ENCODE measurements at places on chromosomes 13 and 19. TPM values are rescaled to one million over a fixed set of nuclear protein-coding genes. Genes with fewer than 3 reads are reported as not detected.

DNA sequence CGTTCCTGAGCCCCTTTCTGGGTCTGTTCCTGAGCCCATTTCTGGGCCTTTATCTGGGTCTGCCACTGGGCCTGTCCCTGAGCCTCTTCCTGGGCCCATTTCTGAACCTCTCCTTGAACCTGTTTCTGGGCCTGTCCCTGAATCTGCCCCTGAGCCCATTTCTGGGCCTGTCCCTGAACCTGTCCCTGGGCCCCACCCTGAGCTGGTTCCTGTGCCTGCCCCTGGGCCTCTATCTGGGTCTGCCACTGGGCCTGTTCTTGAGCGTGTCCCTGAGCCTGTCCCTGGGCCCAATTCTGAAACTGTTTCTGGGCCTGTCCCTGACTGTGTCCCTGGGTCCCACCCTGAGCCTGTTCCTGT lies 40.4 kb upstream of the GRTP1 start:
- H3K27me3 ChIP-seq, result no peaks in the 10 kb centered on the region
- H3K27ac ChIP-seq, result no peak overlapping the region
- no peaks in the 10 kb centered on the region for H3K4me1 ChIP-seq
- no peak for DNase-seq
- H3K36me3 ChIP-seq, result no peaks in the 10 kb centered on the region

DNA sequence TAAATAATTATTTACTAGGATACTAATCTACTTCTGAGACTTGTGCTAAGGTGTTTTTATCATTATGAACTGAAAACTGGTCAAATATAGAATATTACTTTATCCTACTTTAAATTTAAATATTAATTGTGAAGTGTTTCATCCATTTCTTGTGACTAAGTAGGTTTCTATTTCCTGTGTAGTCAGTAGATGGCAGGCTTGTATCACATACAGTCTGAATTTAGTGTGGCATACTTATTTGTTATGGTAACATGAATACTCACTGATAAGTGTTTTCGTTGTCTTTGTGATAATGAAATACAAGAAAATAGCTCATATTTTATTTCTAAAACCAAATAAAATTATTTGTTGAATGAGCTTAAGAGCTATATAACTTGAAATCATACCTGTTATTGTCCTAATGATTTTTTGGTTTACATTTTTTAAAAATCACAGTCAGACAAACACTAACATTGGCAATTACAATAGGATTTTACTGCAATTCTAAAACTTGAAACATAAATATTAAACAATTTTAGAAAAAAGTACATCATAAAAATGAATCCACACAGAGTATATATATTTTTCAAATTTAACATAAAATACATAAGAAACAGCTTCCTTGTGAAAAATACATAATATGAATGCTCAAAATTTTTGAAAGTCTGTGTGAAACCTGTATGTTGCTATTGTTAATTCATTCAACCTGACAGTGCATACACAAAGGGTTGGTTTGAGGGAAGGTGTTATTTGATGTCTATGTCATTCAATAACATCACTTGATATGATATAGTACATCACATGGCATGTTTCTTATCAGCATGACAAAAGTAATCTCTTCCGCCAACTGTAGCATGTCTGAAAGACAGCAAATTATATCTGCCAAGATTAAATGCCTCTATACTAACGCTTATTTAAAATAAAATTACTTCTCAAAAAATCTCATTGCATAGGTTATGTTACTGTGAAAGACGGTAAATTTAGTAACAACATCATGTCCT lies 904.8 kb upstream of the PCDH20 start:
- H3K4me1 ChIP-seq, result no peaks in the 10 kb centered on the region

- H3K4me1 ChIP-seq, result no peaks in the 10 kb centered on the region
- no peak overlapping the region for H3K27ac ChIP-seq
- DNase-seq, result no peak
- no peaks in the 10 kb centered on the region for H3K27me3 ChIP-seq
Measured at GRCh38 chr13:78841358-78841963, 182.5 kb upstream of the OBI1 start.

GRCh38 chr19:53849237-53849676 lies 18.4 kb upstream of the MYADM start:
- H3K27me3 ChIP-seq, result no peaks in the 10 kb centered on the region
- H3K4me3 ChIP-seq, result no peak overlapping the region
- DNase-seq, result no peak
- no peaks in the 10 kb centered on the region for H3K4me1 ChIP-seq

DNA sequence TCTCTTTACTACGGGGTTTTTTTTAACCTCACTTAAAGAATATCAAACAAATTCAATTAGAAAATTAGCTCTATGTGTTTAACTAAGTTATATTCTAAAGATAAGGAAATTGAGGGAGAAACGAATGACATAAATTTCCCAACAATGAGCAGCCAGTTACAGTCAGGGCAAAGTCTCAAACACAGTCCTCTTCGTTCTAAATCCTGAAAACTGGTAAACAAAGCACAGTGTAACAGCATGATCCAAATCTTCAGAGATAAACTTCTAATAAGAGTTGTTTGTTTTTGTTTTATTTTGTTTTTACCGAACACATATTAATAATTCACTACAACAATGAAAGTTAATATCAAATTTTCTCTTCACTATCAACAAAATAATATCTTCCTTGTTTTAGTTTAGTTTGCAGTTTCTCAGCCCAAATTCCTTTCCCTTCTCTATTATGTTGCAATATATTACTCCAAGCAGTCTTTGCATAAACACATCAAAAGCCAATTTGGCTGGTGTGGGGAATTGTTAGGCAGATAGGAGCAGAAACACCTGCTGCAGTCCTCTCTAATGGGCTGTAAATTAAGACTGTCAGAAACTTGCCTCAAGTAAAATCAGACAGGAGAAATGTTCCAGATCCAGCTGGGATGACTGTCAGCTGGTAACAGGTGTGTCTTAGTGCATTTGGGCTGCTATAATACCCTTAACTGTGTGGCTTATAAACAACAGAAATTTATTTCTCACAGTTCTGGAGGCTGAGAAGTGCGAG lies 106.5 kb upstream of the SGCG start:
- no peak for DNase-seq
- no peaks in the 10 kb centered on the region for H3K36me3 ChIP-seq
- H3K27ac ChIP-seq, result no peak overlapping the region
- H3K4me1 ChIP-seq, result no peaks in the 10 kb centered on the region

DNA sequence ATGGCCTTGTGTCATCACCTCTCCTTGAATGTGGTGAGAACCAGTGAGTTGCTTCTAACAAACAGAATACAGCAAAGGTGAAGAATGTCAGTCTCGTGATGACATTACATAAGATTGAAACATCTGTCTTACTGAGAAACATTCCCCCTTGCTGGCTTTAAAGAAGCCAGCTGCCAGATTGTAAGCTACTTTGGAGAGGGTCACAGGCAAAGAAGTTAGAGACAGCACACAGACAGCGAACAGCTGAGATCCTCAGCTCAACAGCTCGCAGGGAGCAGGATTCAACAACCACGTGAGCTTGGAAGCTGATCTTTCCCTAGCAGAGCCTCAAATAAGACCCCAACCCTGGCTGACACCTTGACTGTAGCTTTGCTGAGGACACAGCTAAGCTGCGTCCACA lies 367.9 kb downstream of the LIG4 start:
- no peak overlapping the region for H3K27ac ChIP-seq
- H3K4me3 ChIP-seq, result no peak overlapping the region
- DNase-seq, result no peak
- H3K4me1 ChIP-seq, result peaks cover 6% of the 10 kb centered on the region

DNA sequence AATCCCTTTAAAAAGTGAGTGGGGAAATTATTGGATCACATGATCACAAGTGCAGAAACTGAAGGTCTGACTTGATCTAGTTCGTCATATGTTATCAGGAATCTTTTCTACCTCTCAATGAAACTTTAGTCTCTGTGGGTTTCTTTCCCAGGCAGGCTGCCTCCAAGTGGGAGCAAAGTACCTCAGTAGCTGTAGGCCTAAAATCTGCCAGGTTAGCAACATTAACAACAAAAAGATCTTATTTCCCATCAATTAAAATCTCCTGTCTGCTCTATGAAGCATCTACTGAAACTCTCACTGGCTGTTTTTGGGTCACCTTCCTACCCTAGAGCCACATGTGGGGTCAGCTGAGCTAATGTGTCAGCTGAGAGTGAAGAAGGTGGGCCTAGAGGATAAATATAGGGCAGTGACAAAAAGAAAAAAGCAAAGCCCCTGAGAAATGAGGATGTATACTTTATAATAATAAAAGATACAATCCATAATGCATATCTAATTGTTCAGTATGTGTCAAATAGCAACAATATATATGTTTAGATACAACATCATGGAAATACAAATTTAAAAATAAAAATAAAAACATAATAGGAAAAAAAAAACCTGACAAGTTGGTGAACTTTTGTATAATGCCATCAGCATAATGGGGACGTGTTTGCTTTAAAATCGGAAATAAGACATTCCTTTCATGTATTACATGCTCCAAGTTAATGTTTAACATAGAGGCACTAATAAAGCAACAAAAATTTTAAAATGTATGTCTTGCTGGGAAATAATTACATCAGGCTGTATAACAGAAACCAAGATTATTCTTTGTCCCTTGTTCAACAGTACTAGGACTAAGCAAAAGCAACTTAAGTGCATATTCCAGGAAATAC lies 141.1 kb downstream of the GPC5 start:
- H3K4me1 ChIP-seq, result no peaks in the 10 kb centered on the region
- H3K4me3 ChIP-seq, result no peak overlapping the region
- H3K27me3 ChIP-seq, result no peaks in the 10 kb centered on the region

- DNase-seq, result no peak
- peak overlapping the region; percentile 47 for H3K4me3 ChIP-seq
- H3K36me3 ChIP-seq, result no peaks in the 10 kb centered on the region
- peaks cover 11% of the 10 kb centered on the region for H3K4me1 ChIP-seq
Measured at GRCh38 chr19:1676351-1677266, 24.2 kb upstream of the TCF3 start.

- no peaks in the 10 kb centered on the region for H3K27me3 ChIP-seq
- peak overlapping the region; percentile 87 for H3K27ac ChIP-seq
- DNase-seq, result peak; percentile 86
- no peaks in the 10 kb centered on the region for H3K36me3 ChIP-seq
- peak overlapping the region; percentile 65 for H3K4me3 ChIP-seq
- H3K4me1 ChIP-seq, result peaks cover 4% of the 10 kb centered on the region
Measured at GRCh38 chr19:18000915-18001776, 6.8 kb upstream of the ARRDC2 start.

DNA sequence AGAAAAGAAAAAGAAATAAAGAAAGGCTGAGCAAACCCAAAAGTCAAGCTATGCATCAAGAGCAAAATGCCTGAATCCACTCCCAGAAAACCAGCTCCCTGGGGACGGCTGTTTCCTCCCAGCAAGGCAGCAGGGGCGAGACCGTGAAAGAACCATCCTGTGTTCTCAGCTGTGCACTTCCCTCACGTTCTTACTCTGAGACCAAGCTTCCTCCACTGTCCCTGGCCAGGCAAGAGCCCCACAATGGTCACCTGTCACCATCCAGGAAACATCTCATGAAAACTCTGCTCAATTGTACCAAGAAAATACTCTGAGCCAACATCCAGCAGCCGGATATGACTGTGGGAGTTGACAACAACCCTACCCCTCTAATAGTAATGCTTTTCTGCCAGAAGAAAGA lies 22.9 kb downstream of the RAB20 start:
- peaks cover 30% of the 10 kb centered on the region for H3K4me1 ChIP-seq
- H3K27ac ChIP-seq, result no peak overlapping the region
- H3K36me3 ChIP-seq, result no peaks in the 10 kb centered on the region

GRCh38 chr13:42617221-42617620 lies 43.3 kb downstream of the TNFSF11 start:
- no peaks in the 10 kb centered on the region for H3K4me1 ChIP-seq
- no peaks in the 10 kb centered on the region for H3K36me3 ChIP-seq
- H3K27ac ChIP-seq, result no peak overlapping the region
- no peak overlapping the region for H3K4me3 ChIP-seq

DNA sequence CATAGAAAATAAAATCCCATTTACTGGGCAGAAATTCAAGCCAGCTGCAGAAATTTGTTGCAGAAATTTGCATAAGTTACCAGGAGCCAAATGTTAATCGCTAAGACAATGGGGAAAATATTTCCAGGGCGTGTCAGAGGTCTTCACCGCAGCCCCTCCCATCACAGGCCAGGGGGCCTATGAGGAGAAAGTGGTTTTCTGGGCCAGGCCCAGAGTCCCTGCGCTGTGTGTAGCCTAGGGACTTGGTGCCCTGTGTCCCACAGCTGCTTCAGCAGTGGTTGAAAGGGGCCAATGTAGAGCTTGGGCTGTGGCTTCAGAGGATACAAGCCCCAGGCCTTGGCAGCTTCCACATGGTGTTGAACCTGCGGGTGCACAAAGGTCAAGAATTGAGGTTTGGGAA lies 278.9 kb upstream of the PCDH9 start:
- no peaks in the 10 kb centered on the region for H3K4me1 ChIP-seq
- H3K27ac ChIP-seq, result no peak overlapping the region
- H3K36me3 ChIP-seq, result no peaks in the 10 kb centered on the region
- no peaks in the 10 kb centered on the region for H3K27me3 ChIP-seq

DNA sequence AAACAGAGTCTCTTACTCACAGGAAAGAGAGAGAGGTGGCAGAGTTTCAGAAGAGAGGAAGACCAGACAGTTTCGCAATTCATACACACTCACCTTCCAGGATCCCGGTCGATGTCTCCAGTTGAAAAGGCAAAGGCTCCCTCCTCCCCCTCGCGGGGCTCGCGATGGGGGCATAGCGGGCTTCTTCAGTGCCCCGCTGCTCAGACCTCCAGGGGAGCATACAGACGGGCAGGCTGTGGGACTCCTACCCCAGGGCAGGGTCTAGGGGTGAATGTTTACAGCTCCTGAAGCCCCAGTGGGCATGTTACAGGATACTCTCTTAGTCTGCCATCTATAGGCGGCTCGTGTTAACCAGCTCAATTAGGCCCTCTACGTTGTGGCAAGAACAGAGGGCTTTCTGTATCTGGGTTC lies 139.2 kb downstream of the SLITRK5 start:
- H3K4me3 ChIP-seq, result peak overlapping the region; percentile 42
- no peaks in the 10 kb centered on the region for H3K27me3 ChIP-seq
- H3K36me3 ChIP-seq, result no peaks in the 10 kb centered on the region
- DNase-seq, result peak; percentile 18
- no peaks in the 10 kb centered on the region for H3K4me1 ChIP-seq
- H3K27ac ChIP-seq, result no peak overlapping the region

The ATP8B3 gene
- total RNA-seq, result 38.0 TPM

The ATP1A3 gene
- total RNA-seq, result 30.3 TPM

The SYNGR4 gene
- 21.8 TPM for total RNA-seq

The CACNG8 gene
- 0.94 TPM for total RNA-seq

The ZNF439 gene
- total RNA-seq, result 20.1 TPM

All from testis (tissue), 5 donors.